ENCODE measurements at places on chromosomes 4 and X.

DNA sequence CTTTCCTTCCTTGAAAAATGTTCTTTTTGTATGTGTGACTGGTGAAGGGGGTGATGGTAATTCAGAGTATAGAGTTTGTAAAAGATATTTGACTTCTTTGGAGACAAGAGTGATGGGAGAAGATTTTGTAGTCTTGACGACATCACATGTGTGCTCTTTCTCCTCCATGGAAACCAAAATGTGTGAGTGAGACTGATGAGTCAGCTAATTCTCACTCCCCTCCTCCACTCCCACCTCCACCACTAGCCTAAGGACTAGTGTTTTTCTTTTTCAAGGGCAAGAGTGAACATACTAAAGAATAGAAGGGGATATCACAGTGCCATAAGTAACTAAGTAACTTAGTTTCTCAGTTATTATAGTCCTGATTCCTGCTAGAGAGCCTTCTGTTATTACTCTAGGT, 14.0 kb upstream of the DGKK start:
- no peak for DNase-seq

DNA sequence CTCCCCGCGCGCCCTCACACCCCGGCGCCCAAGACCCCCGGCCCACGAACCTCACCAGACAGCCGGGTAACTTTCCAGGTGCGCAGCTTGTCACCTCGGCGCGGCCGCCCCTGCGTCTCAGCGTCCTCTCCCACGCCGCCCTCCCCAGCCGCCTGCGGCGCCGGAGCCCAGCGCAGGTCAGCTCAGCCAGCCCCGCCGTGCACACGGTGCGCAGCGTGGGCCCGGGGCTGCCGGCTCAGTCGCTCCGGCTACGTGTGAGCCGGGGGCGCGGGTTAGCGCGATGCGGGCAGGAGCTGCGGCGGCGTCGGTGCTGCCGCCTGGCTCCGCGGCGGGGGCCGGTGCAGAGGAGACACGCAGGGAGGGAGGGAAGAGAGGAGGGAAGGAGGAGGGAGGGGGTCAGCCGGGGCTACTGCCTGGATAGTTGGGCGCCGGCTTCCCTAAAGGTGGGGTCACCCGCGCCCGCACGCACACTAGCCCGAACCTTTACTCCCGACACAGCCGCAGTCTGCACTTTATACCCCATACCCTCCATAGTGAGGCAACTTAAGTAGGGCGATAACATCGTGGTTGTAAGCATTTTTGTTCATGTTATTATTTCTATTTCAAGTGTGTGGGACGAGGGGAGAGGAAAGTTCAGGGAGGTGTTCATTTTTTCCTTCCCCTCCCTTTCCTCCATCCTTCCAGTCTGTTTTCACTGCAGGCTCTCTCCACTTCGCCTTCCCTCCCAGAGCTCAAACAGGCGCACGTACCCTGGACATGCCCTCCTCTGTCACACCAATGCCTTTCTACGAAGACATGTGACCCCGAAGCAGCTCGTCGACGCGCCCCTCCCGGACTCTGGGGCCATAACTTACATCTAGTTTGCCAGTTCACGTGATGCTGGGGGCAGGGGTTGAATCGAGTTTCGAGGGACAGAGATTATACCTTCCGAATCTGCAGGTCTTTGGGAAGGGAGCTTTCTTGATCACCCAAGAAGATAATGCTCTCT, at the start of gene PRKG2:
PRKG2 (minus strand) TSS at position 342 of the 988 bp plus-strand sequence. CDS start 10,175 bp downstream, outside the sequence.
- no peak for DNase-seq

GRCh38 chr4:74504212-74504611, 59.3 kb downstream of the AREG start:
- no peak for DNase-seq

- no peak for DNase-seq
These were observed 46.9 kb downstream of the CHST7 start for GRCh38 chrX:46620505-46620904.

GRCh38 chr4:128502818-128503527, 215.4 kb upstream of the PGRMC2 start:
- no peak for DNase-seq

DNA sequence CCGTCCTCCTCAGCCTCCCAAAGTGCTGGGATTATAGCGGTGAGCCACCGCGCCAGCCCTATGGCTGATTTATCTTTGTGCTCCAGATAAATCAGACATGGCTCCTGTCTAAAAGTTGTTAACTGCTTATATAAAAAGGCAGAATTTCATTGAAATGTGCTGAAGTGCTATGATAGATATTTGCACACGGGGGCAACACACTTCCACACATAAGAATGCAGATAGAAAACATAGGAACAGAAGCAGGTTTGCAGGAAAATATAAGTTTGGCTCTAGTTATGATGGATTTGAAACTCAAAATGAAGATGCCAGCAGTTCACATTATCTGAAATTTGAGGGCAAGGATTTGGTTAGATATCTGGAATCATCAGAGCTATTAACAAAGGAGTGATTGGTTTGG, 163.1 kb upstream of the SLITRK2 start:
- no peak for DNase-seq

- DNase-seq: no peak
These were observed 12.9 kb downstream of the GPRIN3 start for GRCh38 chr4:89294573-89295269.

DNA sequence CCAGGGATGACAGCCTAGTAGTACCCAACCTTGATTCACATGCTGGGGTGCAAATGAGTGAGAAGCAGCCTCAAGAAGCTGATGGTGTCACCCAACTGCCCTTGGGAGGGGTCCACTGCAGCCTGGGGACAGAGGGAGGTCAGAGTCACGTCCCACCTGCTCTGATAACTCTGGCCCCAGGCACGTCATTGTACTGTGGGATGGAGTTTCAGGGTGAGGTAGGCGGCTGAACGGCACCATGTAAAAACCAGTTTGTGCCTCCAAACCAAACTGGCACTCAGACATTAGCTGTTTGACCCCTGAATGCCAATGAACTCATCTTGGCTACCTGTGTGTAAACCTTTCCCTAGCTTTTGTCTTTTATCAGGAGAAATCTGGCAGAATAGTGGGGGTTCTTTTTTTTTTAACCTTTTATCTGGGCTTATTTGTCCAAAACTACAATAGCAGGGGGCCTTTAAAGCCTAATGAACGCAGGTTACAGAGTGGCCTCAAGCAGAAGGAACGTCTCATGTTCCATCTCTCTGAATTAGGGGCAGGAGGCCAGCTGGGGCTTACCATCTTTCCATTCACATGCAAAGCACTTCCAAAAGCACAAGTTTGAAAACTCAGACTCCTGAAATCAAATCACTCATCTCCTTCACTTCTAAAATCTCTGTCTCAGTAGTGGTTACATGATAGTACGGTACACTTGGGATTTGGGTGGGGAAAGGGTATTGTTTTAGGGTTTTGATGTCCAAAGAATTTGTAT, 89.4 kb downstream of the IRF2 start:
- no peak for DNase-seq

DNA sequence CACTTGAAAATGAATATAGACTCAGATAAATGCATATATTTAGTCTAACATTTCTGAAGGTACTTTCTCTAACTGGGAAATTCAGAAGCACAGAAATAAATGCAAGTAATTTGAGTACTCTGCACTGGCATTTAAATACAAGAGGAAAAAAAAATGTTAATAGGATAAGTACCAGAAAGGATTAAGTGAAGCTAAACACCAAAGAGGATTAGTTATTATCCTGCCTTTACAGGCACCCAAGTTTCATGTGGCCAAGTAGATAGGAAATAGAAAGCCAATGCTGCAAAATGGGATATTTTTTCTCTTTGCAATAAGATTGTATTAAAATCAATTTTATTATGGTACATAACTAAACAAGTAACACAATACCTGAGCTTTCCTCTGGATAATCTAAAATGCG, 762.5 kb downstream of the PCDH7 start:
- DNase-seq: no peak

GRCh38 chr4:121688261-121688660, 8.5 kb downstream of the ANXA5 start:
- DNase-seq: no peak

- no peak for DNase-seq
These were observed 28.8 kb upstream of the IL13RA1 start for GRCh38 chrX:118698516-118699170.

- no peak for DNase-seq
These were observed 12.6 kb downstream of the ANKRD17 start for GRCh38 chr4:73245955-73246354.

GRCh38 chr4:47752214-47752613, 85.7 kb downstream of the CORIN start:
- DNase-seq: no peak
